ENCODE measurements at places on chromosomes 16 and 17. TPM values are rescaled to one million over a fixed set of nuclear protein-coding genes. Genes with fewer than 3 reads are reported as not detected.
A peak's percentile ranks its signal among the peaks of the same experiment; 100 is the strongest.

- no peaks in the 10 kb centered on the region for H3K4me1 ChIP-seq
- H3K36me3 ChIP-seq: no peaks in the 10 kb centered on the region
- DNase-seq: peak; percentile 59
- no peak overlapping the region for H3K4me3 ChIP-seq
- peak overlapping the region; percentile 78 for H3K27ac ChIP-seq
Observed at GRCh38 chr17:10061111-10061845, 137.1 kb downstream of the GAS7 start.

GRCh38 chr16:1726661-1727502 lies 20.9 kb downstream of the MAPK8IP3 start:
- H3K36me3 ChIP-seq: no peaks in the 10 kb centered on the region
- H3K4me3 ChIP-seq: no peak overlapping the region
- H3K27ac ChIP-seq: no peak overlapping the region
- H3K27me3 ChIP-seq: no peaks in the 10 kb centered on the region
- H3K4me1 ChIP-seq: no peaks in the 10 kb centered on the region

DNA sequence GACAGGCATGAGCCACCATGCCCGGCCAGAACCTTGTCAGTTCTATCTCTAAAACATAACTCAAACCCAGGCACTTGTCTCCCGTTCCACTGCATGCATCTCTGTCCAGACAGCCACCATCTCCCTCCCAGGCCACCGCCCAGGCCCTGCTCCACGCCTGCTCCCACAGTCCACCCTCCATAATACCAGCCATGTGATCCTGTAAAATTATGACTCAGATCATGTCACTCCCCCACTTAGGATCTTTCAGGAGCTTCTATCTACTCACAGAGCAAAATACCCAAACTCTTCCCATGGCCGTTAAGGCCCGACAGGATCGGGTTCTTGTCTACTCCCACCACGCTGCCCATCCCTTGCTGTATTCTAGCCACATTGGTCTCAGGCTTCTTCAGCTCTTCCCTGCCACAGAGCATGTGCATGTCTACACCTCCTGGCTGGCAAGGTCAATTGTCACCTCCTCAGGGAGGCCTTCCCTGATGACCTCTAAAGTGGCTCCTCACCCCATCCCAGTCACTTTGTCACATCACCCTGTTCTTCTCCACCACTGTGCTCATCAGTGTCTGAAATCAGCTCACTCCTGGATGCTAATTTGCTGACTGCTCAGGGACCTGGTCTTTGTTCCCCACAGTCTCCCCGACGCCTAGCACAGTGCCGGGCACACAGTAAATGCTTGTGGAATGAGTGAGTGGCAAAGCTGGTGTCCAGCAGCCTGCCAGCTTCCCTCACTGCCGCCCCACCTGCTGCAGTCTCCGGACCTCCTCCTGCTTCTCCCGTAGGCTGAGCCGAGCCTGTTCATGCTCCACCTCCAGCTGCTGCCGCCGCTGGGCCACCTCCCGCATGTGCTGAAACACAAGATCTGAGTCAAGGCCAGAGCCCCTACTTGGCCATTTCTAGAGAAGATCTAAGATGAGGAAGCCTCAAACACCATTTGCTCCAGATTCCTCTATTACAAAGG lies 6.7 kb downstream of the TSPOAP1 start:
- no peaks in the 10 kb centered on the region for H3K36me3 ChIP-seq
- no peaks in the 10 kb centered on the region for H3K27me3 ChIP-seq
- DNase-seq: no peak
- no peaks in the 10 kb centered on the region for H3K4me1 ChIP-seq
- no peak overlapping the region for H3K4me3 ChIP-seq

- H3K36me3 ChIP-seq: no peaks in the 10 kb centered on the region
- no peak for DNase-seq
- H3K27me3 ChIP-seq: no peaks in the 10 kb centered on the region
- H3K4me3 ChIP-seq: no peak overlapping the region
- no peak overlapping the region for H3K27ac ChIP-seq
Observed at GRCh38 chr16:71353736-71354135, 4.8 kb upstream of the CALB2 start.

GRCh38 chr17:20930081-20930760 lies 112.6 kb downstream of the USP22 start:
- peaks cover 6% of the 10 kb centered on the region for H3K4me1 ChIP-seq
- no peak for DNase-seq
- no peak overlapping the region for H3K4me3 ChIP-seq
- H3K27ac ChIP-seq: peak overlapping the region; percentile 89
- no peaks in the 10 kb centered on the region for H3K36me3 ChIP-seq

- DNase-seq: no peak
- H3K36me3 ChIP-seq: no peaks in the 10 kb centered on the region
- no peak overlapping the region for H3K4me3 ChIP-seq
- peaks cover 28% of the 10 kb centered on the region for H3K4me1 ChIP-seq
- no peak overlapping the region for H3K27ac ChIP-seq
- no peaks in the 10 kb centered on the region for H3K27me3 ChIP-seq
Observed at GRCh38 chr16:67395105-67395457, 1.8 kb upstream of the TPPP3 start.

- H3K36me3 ChIP-seq: no peaks in the 10 kb centered on the region
- no peak for DNase-seq
- H3K4me1 ChIP-seq: no peaks in the 10 kb centered on the region
- H3K27me3 ChIP-seq: no peaks in the 10 kb centered on the region
- no peak overlapping the region for H3K27ac ChIP-seq
Observed at GRCh38 chr16:68276223-68276622, 11.9 kb downstream of the SLC7A6 start.

DNA sequence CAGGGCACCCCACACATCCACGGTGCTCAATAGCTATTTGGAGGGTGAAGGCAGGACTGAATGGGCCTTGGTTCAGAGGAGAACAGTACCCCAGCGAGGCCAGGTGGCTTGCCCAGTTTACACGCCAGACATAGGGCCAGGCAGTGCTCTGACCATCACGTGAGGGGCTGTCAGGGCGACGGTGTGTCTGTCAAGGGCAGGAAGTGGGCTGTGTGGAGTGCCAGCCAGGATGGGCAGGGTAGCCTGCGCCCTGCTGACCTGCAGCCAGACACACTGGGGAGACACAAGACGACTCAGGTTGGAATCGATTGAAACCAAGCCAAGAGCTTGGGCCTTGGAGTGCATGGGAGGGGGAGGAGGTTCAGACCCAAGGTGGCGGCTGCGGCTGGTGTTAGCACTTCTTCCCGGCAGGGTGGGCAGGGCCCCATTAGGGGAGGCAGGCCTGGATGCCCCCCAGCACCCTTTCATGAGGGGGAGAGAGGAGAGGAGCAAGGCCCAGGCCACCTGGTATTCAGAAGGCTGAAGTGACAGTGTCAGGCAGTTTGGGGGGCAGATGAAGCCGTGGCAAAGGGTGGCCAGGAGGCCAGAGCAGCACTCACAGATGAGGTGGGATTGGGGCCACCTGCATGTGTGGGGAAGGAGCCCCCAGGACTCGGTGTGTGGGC lies 68.2 kb downstream of the SREBF1 start:
- H3K4me3 ChIP-seq: no peak overlapping the region
- DNase-seq: no peak
- peak overlapping the region; percentile 79 for H3K27ac ChIP-seq
- no peaks in the 10 kb centered on the region for H3K27me3 ChIP-seq

DNA sequence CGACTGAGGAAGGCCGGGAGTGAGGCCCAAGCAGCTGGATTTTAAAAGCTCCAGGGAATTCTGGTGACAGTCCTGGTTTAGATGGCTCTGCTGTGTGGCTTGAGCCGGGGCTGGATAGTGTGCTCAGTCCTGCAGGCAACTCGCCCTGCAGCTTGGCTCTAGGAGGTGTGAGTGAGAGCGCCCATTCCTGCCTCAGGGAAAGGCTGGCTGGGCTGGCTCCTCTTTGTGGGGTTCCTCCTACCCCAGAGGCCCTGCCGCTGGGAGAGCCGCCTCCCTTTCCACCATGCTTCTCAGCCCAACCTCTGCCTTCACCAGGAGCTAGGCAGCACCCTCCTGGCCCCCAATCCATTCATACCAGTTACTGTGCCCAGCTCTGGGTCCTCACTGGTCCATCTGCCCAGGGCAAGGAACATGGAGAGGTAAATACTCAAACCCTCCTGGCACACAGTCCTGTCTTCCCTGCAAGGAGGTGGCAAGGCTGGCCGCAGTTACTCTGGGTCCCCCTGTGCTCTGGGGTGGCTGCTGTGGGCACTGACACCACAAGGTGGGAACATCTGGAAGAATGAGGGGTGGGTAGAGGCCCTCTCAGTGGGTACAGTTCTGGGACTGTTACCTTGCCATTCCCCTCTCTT lies 47.1 kb downstream of the VAC14 start:
- DNase-seq: no peak
- H3K27me3 ChIP-seq: no peaks in the 10 kb centered on the region
- peaks cover 10% of the 10 kb centered on the region for H3K4me1 ChIP-seq
- no peak overlapping the region for H3K27ac ChIP-seq
- H3K36me3 ChIP-seq: no peaks in the 10 kb centered on the region

DNA sequence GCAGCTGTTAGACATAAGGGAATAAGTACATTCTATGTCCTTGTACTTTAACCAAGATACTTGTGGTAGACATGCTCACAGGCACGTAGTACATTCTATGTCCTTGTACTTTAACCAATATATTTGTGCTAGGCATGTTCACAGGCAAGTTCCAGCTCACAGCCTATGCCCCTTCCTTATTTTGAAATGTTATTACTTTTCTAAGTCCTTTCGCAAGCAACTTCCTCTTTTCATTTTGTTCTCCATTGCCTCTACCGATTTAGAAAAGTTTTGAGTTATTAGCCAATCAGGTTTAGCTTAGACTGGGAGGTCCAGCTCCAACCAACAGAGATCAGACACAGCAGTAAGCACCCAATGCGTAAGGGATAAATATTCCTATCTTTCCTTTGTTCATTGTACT lies 60.1 kb upstream of the NUDT7 start:
- no peaks in the 10 kb centered on the region for H3K4me1 ChIP-seq
- no peaks in the 10 kb centered on the region for H3K36me3 ChIP-seq
- no peaks in the 10 kb centered on the region for H3K27me3 ChIP-seq

DNA sequence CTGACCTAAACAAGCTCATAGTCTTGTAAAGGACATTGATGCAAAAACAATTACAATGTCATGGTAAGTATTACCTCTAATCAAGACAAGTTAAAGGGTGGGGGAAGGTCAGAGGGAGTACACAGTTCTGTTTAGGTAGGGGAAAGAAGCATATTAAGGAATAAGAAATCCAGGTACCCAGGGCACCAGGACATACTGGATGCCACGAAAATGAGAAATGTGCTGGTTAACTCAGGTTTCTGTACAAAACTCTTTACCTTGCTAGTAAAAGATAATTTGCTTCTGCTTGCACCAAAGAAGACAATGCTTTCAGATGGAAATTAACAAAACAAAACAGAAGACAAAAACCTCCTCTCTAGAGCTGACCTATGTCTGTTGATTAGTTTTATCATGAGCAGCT lies 70.7 kb upstream of the MED13 start:
- H3K27me3 ChIP-seq: no peaks in the 10 kb centered on the region
- no peak overlapping the region for H3K27ac ChIP-seq
- no peak overlapping the region for H3K4me3 ChIP-seq
- DNase-seq: no peak
- no peaks in the 10 kb centered on the region for H3K4me1 ChIP-seq
- H3K36me3 ChIP-seq: no peaks in the 10 kb centered on the region

- no peaks in the 10 kb centered on the region for H3K36me3 ChIP-seq
- H3K4me1 ChIP-seq: no peaks in the 10 kb centered on the region
- H3K27me3 ChIP-seq: no peaks in the 10 kb centered on the region
- DNase-seq: no peak
- H3K4me3 ChIP-seq: no peak overlapping the region
Observed at GRCh38 chr17:43556292-43556691, 10.2 kb upstream of the ETV4 start.

DNA sequence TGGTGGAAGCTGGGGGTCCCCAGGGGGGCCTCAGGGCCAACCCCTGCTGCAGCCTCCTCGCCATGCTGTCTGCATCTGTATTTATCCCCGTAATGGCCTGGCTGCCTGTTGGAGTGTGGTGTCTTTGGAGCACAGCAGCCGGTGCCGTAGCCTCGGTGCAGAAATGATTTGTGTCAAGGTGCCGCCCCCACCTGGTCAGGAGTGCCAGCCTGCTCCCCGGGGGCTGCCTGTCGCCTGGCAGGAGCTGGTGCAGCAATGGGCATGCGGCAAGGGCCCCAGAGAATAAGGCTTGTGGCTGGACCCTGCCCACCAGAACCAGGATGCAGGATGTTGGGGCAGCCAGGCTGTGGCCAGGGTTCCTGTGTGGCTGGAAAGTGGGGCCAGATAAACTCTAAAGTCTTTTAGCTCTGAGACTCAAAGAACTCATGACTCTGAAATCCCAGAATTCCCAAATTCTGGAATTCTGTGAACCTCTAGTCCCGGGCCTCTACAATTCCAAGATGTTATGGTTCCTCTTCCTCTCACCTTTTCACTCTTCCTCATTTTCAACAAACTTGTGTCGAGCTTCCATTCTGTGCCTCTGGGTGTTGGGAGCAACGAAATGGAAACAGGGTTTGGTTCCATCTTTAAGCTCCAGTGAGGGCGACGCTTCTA lies 5.9 kb downstream of the CPNE2 start:
- no peak overlapping the region for H3K4me3 ChIP-seq
- H3K27me3 ChIP-seq: no peaks in the 10 kb centered on the region
- no peak for DNase-seq
- H3K4me1 ChIP-seq: peaks cover 6% of the 10 kb centered on the region
- H3K27ac ChIP-seq: no peak overlapping the region

- no peak for DNase-seq
- no peaks in the 10 kb centered on the region for H3K27me3 ChIP-seq
- H3K4me1 ChIP-seq: no peaks in the 10 kb centered on the region
- H3K27ac ChIP-seq: no peak overlapping the region
- no peak overlapping the region for H3K4me3 ChIP-seq
Observed at GRCh38 chr16:83629836-83630235, 177.9 kb upstream of the HSBP1 start.

GRCh38 chr16:27795992-27796614 lies 246.2 kb downstream of the KATNIP start:
- DNase-seq: no peak
- no peaks in the 10 kb centered on the region for H3K4me1 ChIP-seq
- H3K36me3 ChIP-seq: no peaks in the 10 kb centered on the region
- no peak overlapping the region for H3K27ac ChIP-seq
- no peaks in the 10 kb centered on the region for H3K27me3 ChIP-seq
- H3K4me3 ChIP-seq: no peak overlapping the region

- no peaks in the 10 kb centered on the region for H3K4me1 ChIP-seq
- no peaks in the 10 kb centered on the region for H3K36me3 ChIP-seq
- no peak overlapping the region for H3K27ac ChIP-seq
- no peak overlapping the region for H3K4me3 ChIP-seq
- DNase-seq: no peak
- H3K27me3 ChIP-seq: no peaks in the 10 kb centered on the region
Observed at GRCh38 chr16:19292186-19292585, 6.7 kb downstream of the CLEC19A start.

- DNase-seq: no peak
- no peak overlapping the region for H3K27ac ChIP-seq
- H3K4me3 ChIP-seq: no peak overlapping the region
- no peaks in the 10 kb centered on the region for H3K4me1 ChIP-seq
- no peaks in the 10 kb centered on the region for H3K27me3 ChIP-seq
Observed at GRCh38 chr16:57020651-57021050, 31.3 kb downstream of the NLRC5 start.

The NTN1 gene
- 3.3 TPM for total RNA-seq

The GINS2 gene
- 10.4 TPM for total RNA-seq

The MAP3K3 gene
- total RNA-seq: 63.0 TPM

The PRPSAP2 gene
- total RNA-seq: 32.8 TPM

The CARD14 gene
- 0.43 TPM for total RNA-seq

The PKMYT1 gene
- not detected for total RNA-seq

The KRT39 gene
- not detected for total RNA-seq
